ENCODE measurements at places on chromosomes 6 and 20.

- DNase-seq = no peak
Observed at GRCh38 chr6:108996208-108996607, 98.4 kb downstream of the SESN1 start.

DNA sequence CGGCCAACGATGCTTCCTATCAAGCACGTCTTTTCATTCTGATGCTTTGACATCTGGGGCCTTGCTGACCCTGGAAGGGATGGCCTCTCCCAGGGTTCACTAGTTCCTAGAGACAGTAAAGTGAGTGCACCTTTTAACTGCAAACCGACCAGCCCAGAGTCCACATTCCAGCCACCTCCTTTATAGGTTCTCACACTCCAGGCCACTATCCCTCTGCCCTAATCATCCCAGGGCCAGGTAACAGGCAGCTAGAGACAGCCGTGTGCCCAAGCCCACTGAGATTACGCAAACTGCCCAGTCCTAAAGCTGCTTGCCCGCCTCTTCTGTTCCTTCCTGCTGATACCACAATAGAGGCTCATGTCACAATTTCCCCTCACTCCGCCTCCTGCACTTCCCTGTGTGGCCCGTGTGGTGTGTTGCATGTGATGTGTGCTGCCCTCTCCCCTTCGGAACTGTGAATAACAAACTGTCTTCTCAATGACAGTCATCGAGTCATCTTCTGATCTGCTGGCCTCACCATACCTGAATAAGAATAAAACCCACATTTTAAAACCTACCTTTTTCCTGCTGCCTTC, 123.7 kb upstream of the EXOC2 start:
- peak; percentile 39 for DNase-seq

DNA sequence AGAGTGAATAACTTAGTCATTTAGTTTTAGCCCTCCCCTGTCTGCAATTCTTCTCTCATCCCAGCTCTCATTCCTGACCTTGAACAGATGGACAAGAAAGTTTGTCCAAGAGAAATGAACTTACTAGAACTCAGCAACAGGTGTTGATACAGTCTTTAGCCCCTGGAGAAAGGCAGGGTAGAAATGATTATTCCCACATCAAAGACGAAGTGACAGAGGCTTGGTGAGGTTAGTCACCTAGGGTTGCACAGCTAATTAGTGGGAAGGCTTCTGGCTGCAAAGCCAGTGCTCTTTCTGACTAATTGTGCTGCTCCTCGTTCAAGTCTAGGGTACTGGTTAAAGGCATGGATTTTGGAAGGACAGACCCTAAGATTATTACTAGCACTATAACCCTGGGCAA, 4.5 kb downstream of the ZDHHC14 start:
- DNase-seq = peak; percentile 5

DNA sequence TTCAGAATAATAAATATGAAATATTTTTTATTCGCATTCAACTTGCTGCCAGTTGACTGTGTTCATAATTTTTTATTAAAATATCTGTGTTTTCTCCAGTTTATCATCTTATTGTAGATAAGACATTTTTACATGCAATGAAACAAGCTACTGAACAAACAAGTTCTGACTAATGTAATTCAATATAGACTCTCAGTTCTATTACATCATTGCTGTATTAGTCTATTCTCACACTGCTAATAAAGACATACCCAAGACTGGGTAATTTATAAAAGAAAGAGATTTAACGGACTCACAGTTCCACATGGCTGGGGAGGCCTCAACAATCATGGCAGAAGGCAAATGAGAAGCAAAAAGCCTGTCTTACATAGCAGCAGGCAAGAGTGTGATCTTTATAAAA, 1357.7 kb upstream of the CITED2 start:
- no peak for DNase-seq

- DNase-seq = no peak
Observed at GRCh38 chr20:17860301-17861197, 108.0 kb downstream of the SNX5 start.

GRCh38 chr20:54020348-54020747, 50.0 kb downstream of the BCAS1 start:
- DNase-seq = no peak

- peak; percentile 15 for DNase-seq
Observed at GRCh38 chr6:37648465-37649330, 49.0 kb downstream of the MDGA1 start.

- DNase-seq = no peak
Observed at GRCh38 chr6:56856036-56856580, 98.8 kb upstream of the BEND6 start.

DNA sequence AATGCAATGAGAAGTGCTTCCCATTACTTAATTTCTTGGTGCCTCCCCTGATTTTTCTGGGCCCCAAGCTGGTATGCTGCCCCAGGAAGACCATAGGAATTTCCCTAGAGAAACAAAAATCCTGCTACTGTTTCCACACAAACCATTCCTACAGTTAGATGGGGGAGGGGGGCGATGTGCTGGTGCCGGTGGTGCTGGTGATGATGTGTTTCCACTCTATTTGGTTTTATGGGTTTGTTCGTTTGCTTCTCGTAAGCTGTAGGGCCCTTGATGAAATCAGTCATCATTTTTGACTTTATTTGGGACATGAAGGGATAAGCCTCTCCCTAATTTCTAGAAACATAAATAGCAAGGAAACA, 105.1 kb downstream of the MKKS start:
- no peak for DNase-seq

GRCh38 chr6:39476151-39476550, 153.6 kb upstream of the KCNK16 start:
- DNase-seq = no peak

DNA sequence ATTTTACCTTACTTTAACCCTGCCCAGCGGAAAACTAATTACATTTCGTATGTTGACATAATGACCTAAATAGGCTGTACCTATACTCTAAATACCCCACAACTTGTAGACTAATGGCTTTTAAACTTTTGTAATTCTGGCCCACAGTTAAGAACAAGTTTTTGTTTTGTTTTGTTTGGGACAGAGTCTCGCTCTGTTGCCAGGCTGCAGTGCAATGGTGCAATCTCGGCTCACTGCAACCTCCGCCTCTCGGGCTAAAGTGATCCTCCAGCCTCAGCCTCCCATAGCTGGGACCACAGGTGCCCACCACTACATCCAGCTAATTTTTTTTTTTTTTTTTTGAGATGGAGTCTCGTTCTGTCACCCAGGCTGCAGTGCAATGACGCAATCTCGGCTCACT, 5.7 kb upstream of the SASH1 start:
- DNase-seq = no peak

GRCh38 chr6:121210943-121211342, 123.3 kb downstream of the TBC1D32 start:
- no peak for DNase-seq

GRCh38 chr6:7268362-7268761, 44.6 kb downstream of the SSR1 start:
- DNase-seq = no peak

GRCh38 chr6:97909380-97909779, 626.4 kb upstream of the MMS22L start:
- no peak for DNase-seq

DNA sequence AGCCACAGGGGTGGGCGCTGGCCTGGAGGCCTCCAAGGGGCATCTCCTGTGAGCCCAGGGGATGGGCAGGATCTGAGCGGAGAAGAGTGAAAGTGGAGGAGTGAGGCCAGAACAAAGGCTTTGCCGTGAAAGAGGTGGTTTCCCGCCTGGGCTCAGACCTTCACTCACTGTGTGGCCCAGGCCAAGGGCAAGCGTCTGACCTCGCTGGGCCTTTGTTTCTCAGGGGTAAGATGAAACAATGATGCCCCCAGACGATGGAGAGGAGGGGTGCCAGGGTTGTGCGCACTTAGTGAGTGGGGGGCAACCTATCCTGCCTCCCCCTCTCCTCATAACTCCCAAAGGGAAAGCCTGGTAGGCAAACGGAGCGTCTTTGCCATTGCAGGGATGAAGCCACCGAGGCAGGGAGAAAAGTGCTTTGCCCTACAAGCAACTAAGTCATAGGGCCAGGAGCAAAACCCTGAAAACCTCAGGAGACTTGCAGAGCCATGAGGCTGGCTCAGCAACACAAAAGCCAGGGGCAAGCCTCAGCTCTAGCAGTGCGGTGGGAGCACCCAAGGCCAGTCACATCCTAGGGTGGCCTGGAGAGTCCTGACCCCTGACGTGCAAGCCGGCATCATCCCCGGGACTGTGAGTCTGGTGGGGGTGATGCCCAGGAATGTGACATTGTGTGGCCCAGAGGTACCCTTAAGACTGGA, 897 bp upstream of the STMN3 start:
- DNase-seq = no peak

- DNase-seq = no peak
Observed at GRCh38 chr20:55882910-55883309, 122.4 kb downstream of the CBLN4 start.

DNA sequence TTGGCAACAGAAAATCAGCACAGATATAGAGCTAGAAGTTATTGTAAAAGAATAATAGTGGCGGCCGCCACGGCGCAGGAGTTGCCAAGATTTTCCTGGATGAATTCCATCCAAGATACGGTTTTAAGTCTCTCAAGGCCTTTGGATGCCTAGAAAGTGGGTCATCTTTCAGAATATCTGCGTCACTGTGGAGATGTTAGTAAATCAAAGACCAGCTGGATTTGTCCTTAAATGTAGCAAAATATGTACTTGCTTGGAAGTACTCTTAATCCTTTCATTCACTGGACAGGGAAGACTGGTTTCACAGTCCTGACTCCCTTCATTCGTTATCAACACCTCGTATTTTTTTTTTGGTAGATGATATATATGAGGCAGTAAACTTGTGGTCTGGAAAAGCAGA, 83.0 kb downstream of the SLC22A3 start:
- no peak for DNase-seq

- no peak for DNase-seq
Observed at GRCh38 chr20:47638851-47639250, 137.2 kb downstream of the NCOA3 start.
